Common myeloid progenitor, CD34-positive (primary cell): ENCODE measurements at places on chromosomes 12 and 14.
A peak's percentile ranks its signal among the peaks of the same experiment; 100 is the strongest.

GRCh38 chr14:49994951-49995561, 102.2 kb downstream of the ARF6 start:
- DNase-seq, result no peak

GRCh38 chr14:97851428-97851995, 1054.3 kb downstream of the VRK1 start:
- no peak for DNase-seq

- peak; percentile 65 for DNase-seq
Measured at GRCh38 chr12:6647083-6647604, at the start of gene ACRBP. Gene ACRBP (minus strand): TSS chr12:6647432. CDS start chr12:6647366, 66 bp downstream.

GRCh38 chr14:63362389-63362819, 43.7 kb upstream of the GPHB5 start:
- DNase-seq, result no peak

DNA sequence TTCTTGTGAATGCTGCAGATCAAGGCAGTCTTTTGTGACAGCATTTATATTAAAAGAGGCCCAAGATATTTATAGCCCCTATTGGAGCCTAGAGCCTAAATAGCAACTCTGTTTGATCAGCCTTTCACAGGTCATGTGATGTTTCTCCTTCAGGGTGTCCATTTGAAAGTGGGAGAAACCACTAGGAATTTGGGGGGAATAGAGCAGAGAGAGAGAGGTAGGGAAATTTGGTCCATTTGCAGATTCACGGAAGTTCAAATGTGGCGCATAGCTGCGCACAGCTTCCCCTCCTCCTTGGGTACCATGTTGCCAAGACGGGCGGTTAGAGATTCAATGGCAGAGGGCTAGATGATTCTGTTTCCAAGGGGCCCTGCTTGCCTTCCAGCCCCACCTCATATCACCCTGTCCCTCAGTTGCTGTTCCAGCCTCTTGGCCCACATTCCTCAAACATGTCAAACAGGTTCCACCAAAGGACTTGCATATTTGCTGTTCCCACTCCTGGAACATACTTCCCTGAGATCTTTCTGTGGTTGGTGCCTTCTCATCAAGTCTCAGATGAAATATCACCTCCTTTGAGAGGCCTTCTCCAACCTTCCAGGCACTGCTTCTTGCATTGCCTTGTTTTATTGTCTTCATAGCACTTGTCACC, 220.8 kb downstream of the CHST11 start:
- DNase-seq, result no peak
